NCI-H2081 treated with DMSO at 0.1 percent for 48 hours (cell line): ENCODE measurements at places on chromosomes 7 and 10.
A peak's percentile ranks its signal among the peaks of the same experiment; 100 is the strongest.

DNA sequence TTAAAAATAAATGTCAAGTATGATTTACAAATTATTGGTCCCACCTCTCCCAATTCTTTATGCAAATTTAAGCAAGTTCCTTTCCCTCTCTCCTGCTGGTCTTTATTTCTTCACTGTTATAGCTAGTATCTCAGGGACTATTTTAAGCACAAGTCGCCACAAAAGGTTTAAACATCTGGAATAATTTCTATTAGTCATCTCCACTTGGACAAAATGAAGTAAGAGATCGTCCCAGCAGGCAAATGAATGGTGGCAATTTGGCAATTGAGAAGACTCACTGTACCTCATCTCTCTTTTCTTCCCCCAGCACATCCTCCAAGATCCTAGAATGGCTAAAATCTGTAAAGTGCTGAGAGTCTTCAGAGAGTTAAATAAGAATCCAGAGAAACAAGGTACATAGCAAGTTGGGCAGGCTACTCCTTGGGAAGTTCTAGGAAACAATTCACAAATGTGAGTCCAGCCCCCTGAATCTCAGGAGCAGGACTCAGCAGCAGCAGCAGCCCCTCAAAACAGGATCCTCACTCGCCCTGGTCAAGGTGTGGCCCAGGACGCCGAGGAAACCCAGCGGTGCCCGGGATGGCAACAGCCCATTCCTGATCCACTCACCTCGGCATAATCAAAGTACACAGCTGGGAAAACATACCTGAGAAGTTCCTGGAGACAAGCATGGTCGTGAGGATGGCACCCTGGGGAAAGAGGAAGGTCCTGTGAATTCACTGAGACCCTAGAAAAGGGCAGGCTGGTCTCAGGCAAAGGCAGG lies 30.3 kb upstream of the NDST2 start:
- DNase-seq: no peak

GRCh38 chr7:50185208-50185607 lies 92.2 kb upstream of the ZPBP start:
- DNase-seq: no peak

- no peak for DNase-seq
Measured at GRCh38 chr7:38052786-38053185, 125.3 kb upstream of the STARD3NL start.

- no peak for DNase-seq
Measured at GRCh38 chr7:90596671-90597562, 796 bp downstream of the CDK14 start.

GRCh38 chr7:51067757-51068156 lies 248.9 kb downstream of the COBL start:
- DNase-seq: peak; percentile 2

- no peak for DNase-seq
Measured at GRCh38 chr10:59508956-59509355, 146.6 kb upstream of the FAM13C start.

DNA sequence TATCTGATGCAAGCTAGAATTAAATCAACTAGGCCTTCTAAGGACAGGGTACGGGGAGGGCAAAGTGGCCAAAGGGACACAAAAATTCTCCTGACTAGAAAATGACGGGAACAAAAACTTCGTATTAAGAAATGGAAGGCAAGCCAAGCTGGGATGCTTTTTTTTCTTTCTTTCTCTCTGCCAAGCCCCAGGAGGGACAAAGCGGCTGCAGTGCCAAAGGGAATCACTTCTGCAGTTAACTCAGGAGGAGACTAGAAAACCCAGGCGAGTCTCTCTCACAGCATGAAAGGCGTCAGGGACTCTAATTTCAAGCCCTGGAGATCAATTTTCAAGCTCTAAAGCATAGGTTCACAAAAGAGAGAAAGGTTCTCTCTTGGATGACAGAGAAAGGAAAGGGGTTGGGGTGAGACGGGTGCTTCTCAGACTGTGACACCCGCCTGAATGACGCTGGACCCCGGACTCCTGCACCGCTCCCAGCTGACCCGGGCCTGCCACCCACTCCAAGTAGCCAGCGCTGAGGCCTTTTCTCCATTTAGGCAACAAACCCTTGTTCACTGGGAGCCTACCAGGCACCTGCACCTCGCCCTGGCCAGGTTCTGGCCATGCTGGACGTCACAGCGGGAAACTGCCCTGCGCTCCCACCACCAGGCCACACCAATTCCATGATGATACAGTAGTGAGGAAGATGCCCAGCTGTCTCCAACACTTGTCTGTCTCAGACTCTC lies 56.5 kb downstream of the KIAA1549 start:
- no peak for DNase-seq

DNA sequence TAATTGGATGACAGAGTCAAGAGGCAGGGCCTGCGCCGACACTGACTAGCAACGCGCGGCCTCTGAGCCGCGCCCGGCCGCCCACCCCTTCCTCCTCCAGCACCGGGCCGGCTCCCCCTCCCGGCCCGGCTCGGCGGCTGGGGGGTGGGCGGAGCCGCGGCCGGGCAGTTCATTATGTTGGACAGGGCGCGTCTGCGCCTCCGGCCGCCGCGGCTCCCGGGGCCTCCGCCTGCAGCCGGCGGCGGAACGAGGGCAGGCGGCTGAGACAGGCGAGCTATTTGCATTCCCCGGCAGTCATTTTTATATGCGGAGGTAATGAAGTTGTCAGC lies 106.7 kb downstream of the SNX10 start:
- no peak for DNase-seq

DNA sequence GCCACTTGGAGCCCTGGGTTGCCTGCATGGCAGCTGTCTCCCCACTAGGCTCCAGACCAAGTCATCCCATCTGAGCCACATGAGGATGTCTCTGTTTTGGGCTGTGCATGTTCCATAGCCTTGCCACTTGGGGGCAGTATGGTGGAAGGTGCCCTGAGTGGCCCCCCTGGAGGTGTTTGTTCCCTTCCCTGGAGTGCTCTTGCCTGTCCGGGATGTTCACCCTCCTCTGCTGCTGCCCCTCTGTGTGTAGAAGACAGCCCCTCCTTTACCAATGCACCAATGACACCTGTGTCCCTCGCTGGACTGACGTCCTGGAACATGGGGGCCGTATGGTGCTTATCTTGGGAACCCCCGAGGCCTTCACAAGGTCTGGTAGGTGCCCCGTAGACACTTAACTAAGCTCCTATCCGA lies 100.2 kb downstream of the ACTR3B start:
- no peak for DNase-seq

- DNase-seq: no peak
Measured at GRCh38 chr10:16425449-16425848, 11.4 kb upstream of the PTER start.

DNA sequence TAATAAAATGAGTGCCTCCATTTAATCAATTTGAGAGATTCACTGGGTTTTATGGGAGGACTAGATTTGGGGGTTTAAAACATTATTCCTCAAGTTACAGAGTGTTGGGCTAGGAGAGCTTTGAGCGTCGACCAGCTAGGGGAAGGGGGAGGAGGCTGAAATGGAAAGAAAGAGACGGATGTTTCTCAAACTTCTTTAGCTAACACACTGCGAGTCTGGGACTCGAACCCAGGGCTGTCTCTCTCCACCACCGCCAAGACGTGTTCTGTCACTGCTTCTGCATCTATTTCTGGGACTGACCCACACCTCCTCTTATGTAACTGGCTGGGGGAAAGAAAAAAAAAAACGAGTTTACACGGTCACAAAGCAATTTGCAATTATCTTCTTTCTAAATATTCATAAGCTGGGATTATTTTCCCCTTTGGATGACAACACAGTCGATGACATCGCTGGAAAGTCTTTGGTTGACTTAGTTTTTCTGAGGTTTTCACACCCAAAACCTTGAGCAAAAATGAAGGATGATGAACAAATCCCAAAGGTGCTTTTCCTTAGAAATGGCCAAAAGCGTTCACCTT lies 27.2 kb downstream of the CHST15 start:
- DNase-seq: no peak

GRCh38 chr10:77926566-77927401 lies at the start of gene DLG5:
Gene DLG5 (minus strand): TSS chr10:77926755. CDS start chr10:77926520, 235 bp downstream.
- no peak for DNase-seq
